ENCODE measurements at places on chromosomes 3 and 15.

DNA sequence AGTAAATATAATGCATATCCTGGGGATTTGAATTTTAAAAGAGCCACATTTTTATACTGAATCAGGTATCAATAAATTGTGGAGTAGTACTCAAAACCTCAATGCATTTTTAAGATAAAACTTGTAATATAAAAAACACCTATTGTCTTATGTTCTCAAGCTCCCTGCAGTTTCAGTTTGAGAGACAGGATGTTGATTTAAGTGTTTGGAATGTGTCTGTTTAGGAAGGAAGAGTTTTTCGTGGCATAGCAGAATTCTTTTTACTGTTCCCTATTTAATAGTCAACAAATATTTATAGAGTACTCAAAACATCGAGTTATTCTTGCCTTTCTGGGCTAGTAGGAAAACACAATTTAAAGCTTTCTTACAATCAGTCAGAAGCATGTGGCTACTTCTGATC, 146.1 kb upstream of the BCHE start:
- DNase-seq, result no peak

DNA sequence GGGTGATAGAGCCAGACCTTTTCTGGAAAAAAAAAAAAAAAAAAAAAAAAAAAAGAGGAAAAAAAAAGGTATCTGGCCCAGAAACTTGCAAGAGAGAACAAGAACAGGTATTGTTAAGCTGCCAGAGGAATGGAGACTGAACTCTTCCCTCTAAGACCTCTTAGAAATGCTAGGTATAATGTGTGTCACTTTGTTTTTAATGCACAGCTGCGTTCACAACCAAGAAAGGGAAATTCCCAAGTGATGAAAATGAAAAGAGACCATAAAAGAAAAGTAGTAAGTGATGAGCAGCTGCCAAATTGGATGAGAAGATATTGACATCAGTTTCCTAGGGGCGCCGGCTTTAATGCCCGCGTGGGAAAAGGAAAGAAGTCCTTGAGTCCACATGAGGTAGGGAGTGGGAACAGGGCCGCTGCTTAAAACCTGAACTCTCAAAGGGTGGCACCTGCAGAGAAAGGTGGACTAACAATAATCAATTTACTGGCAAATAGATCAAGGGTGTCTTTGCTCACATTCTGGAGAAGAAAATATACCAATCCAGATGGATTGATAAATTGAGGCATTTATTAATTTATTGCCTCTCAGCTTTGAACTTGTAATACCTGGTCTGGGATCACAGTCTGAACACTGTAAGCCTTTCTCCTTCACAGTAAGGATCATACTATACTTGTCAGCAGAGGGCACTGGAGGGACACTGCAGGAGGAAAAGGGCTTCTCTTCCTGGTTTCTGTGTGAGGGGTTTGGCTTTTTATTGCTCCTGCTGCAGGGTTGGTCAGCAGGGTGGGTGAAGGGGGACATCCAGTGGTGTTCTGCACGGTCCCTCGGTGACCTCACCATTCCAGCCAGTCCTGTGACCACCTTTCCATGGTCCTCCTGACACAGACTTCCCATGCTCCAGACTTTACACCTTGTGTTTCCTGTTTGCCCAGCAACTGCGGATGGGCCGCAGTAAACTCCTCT, 131.6 kb downstream of the AQP9 start:
- DNase-seq, result peak; percentile 31

- no peak for DNase-seq
Measured at GRCh38 chr3:177837951-177838655, 640.8 kb upstream of the TBL1XR1 start.

GRCh38 chr3:61929617-61930016, 368.2 kb downstream of the PTPRG start:
- no peak for DNase-seq

DNA sequence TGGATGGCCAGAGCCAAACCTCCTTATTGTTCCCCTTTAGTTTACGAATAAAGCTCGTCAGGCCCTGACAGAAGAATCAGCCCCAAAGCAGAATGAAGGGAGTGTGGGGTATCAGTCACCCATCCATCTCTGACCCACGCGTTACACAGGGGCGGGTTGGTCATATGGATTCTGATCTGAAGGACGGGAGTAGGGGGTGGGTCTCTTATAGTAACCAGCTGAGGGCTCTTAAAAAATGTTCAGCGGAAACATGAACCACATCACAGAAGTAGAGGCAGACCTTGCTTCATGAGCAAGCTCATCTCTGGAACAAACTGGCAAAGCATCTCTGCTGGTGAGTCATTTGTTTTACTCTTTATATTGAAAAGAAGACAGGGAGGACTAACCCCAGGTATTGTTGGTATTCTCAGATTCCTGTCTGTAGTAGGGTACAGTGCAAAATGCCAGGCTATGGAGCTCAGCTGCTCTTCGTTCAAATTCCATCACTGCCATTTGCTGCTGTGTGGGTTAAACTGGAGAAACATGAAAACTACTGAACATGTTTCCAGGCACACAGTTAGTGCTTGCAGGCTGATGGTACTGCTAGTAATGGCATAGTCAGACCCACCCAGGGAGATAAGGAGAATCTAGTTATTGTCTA, at the start of gene CXCR6:
TSS of gene CXCR6 (plus strand) at position 258 of the 640 bp plus-strand sequence. CDS start 3,018 bp downstream, outside the sequence.
- peak; percentile 59 for DNase-seq

GRCh38 chr15:29225534-29226234, 43.9 kb downstream of the NSMCE3 start:
- DNase-seq, result no peak

DNA sequence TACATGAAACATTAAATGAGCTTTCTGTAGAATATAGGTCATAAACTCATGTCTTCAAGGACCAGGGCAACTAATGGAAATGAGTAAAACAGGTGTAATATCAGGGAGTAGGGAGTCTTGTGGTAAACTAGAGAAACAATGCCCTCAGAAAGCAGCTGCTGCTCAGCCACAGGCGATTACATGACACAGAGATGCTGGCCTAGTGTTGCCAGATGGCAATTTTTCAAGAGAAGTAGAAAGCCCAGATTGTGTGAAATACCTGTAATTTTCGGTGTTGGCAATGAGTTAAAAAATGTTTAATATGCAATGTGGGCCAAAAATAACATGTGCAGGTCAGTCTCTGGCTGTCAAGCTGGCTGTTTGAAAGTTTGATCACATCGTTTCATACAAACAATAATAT, 23.4 kb downstream of the NCEH1 start:
- no peak for DNase-seq

DNA sequence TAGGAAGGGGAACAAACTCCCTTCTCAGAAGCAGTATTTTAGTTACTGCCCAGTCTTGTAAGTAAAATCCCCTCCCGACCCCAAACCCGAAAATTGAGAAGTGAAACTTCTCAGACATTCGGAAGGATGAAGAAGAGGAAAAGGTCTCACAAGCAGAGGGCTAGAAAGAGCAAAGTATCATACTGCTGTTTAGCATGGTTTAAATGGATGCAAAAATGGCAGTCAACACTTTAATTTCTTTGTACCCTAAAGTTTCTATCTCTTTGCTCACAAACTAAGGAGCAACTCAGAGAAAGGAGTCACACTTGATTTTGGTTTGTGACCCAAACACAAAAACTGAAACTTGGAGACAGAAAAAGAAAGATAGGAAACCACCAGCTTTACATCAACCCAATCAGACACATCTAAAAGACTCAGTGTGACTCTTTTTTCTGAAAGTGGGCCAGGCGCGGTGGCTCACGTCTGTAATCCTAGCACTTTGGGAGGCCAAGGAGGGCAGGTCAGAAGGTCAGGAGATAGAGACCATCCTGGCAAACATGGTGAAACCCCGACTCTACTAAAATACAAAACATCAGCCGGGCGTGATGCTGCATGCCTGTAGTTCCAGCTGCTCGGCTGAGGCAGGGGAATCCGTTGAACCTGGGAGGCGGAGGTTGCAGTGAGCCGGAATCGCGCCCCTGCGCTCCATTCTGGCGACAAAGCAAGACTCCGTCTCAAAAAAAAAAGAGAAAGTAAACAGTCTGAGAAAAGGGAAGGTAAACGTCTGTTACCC, 63.2 kb upstream of the ATP11B start:
- DNase-seq, result no peak

- no peak for DNase-seq
Measured at GRCh38 chr15:64891561-64891960, 20.1 kb upstream of the ANKDD1A start.

DNA sequence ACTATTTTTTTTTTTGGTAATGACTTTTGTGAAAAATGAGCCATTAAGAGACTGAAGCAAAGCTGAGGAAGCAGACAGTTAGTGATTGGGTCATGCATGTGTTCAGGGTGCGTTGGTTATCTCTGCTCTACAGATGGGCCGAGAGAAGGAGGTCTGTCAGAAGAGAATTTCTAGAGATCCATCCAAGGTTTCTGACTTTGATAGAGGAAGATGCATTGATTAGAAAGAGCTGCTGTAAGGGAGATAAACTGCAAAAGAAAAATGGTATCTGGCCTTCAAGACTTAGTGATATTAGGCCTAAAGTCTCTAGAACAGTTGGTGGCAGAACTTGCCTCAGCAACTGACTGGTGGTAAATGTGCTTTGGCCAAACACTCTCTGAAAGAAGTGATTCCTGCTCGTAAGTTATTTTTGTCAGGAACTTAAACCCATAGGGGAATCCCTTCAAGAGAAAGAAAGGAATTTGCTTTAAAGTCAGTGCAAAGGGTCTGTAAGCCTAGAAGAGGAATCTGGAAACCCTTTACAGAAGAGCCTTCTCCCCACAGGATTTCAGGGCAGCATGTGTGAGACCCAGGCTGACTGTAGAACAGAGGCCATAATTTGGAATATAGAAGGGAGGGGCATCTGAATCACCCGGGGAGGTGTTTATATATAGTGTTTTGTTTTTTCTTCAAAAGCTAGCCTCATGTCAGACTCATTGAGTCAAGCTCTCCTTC, 67.8 kb downstream of the OPA1 start:
- DNase-seq, result no peak

DNA sequence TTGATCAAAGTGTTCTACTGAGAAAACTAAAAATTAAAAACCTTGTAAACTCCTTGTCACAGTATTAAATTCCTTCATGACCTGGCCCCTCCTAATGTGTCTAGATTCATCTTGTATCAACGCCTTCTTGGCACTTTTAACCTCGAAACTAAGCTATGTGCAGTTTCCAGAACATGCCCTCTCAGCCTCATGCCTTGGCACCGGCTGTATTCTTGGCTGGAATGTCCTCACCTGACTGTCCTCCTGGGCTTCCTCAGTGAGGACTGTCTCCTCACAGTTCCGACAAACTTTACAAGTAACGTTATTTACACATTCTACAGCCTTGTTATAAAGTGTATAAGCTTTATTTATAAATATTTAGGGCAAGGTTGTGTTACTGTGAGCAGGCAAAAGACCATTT, 196.5 kb upstream of the SLC2A2 start:
- no peak for DNase-seq

DNA sequence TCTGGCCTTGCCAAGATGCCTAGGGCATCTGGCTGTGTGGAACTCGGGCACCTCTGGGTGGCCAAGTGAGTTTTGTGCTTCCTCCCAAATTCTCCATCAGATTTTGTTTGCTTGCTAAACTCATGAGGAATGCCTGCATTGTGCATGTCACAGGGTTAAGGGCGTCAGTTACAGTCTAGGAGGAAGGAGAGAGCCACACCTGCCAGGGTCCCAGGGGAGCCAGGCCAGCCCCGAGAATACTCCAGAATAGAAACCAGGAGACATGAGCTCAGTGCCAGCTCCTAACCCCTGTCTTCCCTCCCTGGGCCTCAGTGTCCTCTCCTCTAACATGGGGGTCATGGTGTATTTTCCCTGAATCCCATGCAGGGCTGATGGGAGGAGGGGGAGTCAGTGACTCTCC, 22.0 kb upstream of the SKOR1 start:
- no peak for DNase-seq

DNA sequence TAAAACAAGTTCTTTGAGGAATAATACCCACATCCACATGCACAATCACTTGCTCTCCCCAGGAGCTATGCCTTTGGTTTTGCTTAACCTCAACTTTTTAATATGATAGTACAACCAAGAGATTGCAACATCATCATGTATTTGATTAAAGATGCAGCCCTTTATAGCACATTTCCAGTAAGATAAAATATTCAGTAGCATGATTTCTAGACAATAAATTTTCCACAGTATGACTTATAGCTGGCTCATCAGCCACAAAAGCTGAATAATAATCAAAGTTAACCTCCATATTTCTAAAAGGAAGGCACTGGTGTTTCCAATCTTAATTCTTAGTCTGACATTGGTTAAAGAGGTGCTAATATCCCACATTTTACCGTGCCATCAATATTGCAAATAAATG, 622.5 kb downstream of the TBL1XR1 start:
- DNase-seq, result no peak

DNA sequence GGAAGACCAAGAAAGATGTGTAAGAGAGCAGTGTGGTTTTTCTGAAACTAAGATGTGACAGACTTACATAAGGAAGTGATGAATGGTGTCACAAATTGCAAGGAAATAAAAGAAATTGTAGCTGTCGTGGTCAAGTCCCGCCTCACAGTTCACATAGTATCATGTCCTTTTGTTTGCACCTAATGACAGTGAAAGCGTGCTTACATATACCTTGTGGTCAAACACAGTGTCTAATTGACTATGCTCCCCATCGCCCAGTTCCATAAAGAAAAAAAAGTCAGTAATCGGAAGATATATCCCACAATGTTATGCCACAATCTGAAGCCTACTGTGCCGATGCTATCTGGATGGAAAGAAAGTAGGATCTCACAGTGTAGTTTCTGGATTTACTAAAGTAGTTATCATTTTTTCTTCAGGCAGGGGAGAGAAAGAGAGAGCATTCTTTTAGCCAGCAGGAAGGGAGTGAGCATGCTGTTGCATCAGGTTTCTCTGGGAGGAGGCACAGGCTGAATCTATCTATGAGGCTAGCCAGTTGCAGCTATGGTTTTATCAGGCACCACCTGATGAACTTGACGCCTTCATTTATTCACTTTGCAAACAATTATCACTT, 9.8 kb upstream of the PLSCR1 start:
- no peak for DNase-seq

DNA sequence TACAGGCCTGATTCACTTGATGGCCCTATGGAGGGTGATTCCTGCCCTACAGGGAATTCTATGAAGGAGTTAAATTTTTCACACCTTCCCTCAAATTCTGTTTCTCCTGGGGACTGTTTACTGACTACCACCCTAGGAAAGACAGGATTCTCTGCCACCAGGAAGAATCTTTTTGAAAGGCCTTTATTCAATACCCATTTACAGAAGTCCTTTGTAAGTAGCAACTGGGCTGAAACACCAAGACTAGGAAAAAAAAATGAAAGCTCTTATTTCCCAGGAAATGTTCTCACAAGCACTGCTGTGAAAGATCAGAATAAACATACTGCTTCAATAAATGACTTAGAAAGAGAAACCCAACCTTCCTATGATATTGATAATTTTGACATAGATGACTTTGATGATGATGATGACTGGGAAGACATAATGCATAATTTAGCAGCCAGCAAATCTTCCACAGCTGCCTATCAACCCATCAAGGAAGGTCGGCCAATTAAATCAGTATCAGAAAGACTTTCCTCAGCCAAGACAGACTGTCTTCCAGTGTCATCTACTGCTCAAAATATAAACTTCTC, 43.6 kb downstream of the BLM start:
- no peak for DNase-seq

DNA sequence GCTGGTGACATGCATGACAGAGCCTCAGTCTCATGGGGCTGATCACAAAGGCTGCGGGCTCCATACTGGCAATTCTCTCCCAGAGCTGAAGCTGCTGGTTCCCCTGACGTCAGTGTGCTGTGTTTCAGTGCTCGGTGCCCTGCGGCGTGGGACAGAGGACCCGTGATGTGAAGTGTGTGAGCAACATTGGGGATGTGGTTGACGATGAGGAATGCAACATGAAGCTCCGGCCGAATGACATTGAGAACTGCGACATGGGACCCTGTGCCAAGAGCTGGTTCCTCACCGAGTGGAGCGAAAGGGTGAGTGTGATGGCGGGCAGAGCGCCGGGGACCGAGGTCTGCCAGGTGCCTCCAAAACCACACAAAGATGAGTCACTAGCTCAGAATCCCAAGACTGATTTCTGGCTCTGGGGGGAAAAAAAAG, 62.0 kb upstream of the NR2E3 start:
- DNase-seq, result no peak

Measured in central memory CD4-positive, alpha-beta T cell (primary cell).